ENCODE measurements at places on chromosomes 6 and 20. TPM values are rescaled to one million over a fixed set of nuclear protein-coding genes. Genes with fewer than 3 reads are reported as not detected.

SUMO4 gene
- total RNA-seq = 1.0 TPM

OPN5 gene
- total RNA-seq = not detected

MDFI gene
- 56.9 TPM for total RNA-seq

PCSK2 gene
- total RNA-seq = not detected

GNAS-AS1 gene
- total RNA-seq = under 0.01 TPM

C20orf144 gene
- under 0.01 TPM for total RNA-seq

LINC00237 gene
- under 0.01 TPM for total RNA-seq

TINAG gene
- total RNA-seq = not detected

BTNL2 gene
- total RNA-seq = not detected

POU5F1 gene
- total RNA-seq = not detected

OVOL2 gene
- total RNA-seq = not detected
